ENCODE measurements at places on chromosomes 7 and 10. TPM values are rescaled to one million over a fixed set of nuclear protein-coding genes. Genes with fewer than 3 reads are reported as not detected.

- no peak for DNase-seq
Observed at GRCh38 chr7:80588591-80588990, 49.9 kb upstream of the CD36 start.

The CALHM1 gene
- total RNA-seq: 0.61 TPM

GRCh38 chr10:75426880-75427279 is 4.5 kb upstream of the LRMDA start:
- DNase-seq: no peak

The SLC4A2 gene
- 113 TPM for total RNA-seq

DNA sequence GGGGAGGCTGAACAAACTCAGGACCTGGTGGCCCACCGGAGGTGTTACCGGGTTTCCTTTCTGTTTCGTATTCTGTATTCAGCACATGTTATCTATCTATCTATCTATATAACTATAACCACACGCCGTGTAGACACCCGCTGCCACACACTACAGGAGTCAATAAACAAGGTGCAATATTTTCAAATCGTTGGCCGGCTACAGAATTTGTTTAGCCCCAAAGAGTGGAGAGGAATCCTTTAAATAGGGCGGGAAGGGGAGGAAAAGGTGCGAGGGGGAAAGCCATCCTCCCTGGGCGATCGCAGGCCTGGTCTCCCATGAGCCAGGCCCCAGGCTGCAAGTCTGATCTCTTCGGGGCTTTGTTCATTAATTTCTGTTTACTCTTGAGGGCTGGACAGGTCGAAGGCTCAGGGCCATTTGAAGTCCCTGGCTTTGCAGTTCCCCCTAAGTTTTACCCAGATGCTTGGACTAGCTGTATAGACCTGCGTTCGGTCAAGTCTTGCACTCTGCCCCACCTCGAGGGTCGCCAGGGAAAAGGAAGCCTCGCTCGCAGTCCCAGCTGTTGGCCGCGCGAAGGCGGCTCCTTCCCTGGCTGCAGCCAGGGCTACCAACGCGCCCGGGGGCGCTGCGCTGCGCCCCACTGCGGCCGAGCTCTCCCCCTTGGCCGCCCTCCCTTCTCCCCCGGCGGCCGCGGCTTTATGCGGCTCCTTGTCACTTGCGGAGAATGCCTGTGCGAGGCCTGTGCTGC is 3.8 kb downstream of the NKX2-3 start:
- no peak for DNase-seq

GRCh38 chr7:78760620-78761355 is 692.7 kb downstream of the MAGI2 start:
- DNase-seq: no peak

DNA sequence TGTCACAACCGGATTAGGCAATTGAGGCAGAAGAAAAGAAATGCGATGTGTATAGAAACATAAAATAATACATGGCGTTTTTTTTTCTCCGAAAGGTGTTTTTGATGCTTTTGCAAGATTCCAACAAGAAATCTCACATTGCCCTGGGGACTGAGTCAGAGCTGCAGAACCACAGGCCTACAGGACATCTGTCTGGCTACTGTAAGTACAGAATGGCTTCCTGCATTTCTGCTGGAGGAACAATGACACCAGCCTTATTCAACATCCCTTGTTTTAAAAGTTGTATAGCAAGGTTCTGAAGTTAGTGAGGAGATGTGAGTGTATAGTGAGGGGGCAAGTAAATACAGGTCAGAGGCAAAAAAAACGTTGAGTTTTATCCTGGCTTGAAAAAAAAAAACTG is 256.4 kb downstream of the ABCA13 start:
- no peak for DNase-seq

Measured in Karpas-422 (cell line).